ENCODE measurements at places on chromosomes 6 and 20. TPM values are rescaled to one million over a fixed set of nuclear protein-coding genes. Genes with fewer than 3 reads are reported as not detected.

DNA sequence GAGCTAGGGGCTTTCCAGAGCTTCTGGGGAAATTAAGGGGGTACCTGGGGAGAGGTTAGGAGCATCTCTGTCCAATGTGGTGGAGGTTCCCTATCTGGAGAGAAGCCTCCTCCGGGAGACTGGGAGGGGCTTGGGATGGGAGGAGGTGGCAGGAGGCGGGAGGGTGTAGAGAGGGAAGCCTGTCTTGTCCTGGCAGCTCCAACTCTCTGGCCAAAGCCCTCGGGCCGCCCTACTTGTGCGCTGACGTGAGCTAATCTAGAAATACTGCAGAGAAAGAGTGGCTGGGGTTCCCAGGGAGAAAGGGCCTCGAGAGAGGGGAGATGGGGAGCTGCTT is 1.6 kb upstream of the SLC32A1 start:
- DNase-seq, result no peak

GRCh38 chr20:23534801-23535593 is 33.3 kb downstream of the CST9L start:
- no peak for DNase-seq

DNA sequence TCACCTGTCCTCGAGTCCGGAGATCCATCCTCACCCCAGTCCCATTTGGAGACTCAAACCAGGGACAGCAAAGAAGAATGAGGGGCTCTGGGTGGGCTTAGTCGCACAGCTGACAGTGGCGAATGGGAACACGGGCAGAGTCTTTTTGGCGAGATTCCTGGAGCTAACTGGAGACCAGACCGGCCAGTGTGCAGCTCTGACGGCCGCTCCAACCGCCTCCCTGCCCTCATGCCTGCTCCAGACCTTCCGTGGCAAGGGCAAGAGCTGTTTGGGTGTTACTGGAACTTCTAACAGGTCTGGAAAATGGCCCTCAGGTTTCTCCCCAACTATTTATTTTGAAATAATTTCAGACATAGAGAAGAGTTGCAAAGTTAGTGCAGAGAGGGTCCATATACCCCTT is 75.6 kb downstream of the IRF4 start:
- DNase-seq, result no peak

GRCh38 chr6:42140032-42140431 is 2.4 kb downstream of the C6orf132 start:
- no peak for DNase-seq

DNA sequence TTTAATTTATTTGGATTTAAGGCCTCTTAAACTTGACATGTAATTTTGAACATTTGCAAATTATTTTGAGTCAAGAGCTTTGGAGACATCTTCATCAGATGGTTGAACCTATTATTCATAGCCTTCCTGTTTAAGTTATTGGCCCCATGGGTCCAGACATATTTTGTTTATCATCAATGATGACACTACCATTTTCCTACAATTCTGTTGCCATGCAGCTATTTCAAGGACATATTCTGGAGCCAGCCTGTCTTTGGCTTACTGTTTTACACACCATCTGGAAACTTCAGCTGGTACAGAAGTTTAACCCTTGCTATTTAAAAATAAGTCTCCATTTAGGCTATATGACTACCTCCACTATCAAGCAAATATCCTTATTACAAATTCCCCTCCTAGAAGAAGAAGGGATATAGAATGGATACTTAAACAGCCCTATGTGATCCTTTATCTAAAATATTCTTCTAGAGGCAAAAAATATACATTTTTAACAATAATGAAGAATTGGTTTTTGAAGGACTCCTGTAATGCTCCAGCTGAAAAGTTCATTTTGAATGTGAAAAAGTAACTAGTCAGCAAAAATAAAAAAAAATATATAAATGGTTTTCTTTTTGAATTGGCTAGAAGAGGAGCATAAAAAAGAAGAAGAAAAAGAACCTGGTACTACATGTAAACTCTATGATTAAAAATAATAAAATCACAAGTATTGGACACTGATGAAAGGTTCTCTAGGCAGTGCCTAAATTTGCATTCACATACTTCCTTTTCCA is 544.0 kb upstream of the HS3ST5 start:
- no peak for DNase-seq

GRCh38 chr6:6125495-6125894 is 118.8 kb upstream of the NRN1 start:
- DNase-seq, result no peak

DNA sequence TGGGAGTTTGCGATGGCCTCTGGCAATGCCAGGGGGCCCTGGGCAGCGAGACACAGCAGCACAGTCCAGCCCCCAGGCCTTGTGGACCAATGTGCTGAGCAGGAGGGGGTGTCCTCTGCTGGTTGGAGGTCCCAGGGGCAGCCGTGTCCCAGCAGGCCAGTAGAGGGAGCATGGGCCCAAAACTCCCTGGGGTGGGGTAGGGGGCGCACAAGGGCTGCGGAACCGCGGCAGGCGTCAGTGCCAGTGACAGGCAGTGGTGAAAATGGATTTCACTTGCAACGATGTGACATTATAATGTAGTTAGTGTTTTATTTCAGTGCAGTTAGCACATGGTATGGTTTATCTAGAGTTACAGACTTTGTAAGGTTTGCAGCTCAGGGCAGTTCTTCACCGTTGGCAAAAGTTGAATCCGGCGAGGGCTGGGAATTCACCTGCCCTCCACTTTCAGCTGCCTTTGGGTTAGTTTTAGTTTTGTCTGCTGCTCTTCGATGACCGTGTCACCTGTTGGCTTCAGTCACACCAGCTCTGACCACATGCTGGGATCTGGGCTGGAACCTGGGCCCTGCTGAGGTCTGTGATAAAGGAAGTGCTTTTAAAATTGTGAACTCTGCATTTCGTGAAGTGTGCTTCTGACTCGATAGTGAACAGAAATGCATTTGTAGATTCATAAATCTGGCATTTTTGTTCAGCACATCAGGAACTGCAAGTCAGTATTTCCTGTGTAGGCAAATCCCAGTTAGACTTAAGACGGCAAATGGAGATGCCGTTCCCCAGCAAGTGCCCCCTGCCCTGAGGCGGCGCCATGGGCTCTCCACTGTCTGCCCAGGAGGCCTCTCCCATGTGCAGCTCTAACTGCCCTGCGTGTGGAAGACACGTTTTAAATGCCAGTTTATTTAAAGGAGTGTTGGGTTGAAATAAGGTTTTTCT is 46.8 kb downstream of the PYGB start:
- DNase-seq, result no peak

DNA sequence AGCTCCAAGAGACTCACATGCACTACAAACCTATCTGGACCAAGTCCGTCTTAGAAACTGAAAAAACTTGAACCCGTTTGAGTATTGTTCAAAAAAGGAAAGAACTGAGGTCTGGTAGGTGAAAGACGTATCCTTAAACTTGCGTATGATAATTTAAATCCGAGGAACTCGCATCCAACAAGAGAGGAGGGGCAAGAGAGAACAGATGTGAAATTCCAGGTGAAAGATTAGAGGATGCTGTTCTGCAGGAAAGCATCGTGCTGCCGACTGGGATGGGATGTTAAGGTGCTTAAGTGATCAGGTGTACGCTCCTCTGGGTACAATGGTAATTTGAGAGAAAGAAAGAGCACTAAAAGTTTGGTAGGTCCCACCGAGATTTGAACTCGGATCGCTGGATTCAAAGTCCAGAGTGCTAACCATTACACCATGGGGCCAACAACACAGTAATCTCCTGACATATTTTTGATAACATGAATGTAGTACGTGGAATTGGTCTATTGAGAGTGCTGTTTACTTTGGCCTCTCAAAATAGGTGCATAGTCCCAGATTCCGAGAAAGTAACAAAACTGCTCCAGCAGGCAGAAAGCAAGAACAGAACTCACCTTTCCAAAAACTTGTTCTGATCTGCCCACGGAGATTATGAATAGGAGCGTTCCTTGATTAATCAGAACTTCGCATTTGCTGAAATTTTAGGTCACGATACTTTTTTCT is 53.5 kb upstream of the BTN3A2 start:
- DNase-seq, result no peak

GRCh38 chr6:109308018-109308492 is 74.2 kb downstream of the CD164 start:
- DNase-seq, result no peak

DNA sequence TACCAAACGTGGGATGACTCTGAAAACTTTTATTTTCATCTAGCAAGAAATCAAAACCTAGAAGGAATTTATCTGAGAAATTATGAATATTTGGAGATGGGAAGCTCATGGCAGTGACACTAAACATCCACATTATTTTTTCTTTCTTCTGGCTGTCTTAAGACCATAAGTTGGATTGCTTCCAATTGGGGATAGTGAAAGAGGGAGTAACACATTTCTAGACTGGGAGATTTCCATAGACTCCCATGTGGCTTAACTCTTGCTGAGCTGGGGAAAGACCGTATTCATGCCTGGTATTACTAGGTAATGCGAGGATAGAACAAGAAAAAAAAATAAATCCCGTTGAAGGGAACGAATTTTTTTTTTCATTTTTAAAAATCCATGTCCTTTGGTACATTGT is 120.0 kb downstream of the UTRN start:
- no peak for DNase-seq

GRCh38 chr6:141526985-141527384 is 605.7 kb upstream of the GJE1 start:
- no peak for DNase-seq

- DNase-seq, result no peak
Observed at GRCh38 chr6:135498185-135498841, 773 bp upstream of the AHI1 start.

The CDC5L gene
- 22.5 TPM for total RNA-seq

- no peak for DNase-seq
Observed at GRCh38 chr6:81241126-81242041, 511.1 kb downstream of the TENT5A start.

DNA sequence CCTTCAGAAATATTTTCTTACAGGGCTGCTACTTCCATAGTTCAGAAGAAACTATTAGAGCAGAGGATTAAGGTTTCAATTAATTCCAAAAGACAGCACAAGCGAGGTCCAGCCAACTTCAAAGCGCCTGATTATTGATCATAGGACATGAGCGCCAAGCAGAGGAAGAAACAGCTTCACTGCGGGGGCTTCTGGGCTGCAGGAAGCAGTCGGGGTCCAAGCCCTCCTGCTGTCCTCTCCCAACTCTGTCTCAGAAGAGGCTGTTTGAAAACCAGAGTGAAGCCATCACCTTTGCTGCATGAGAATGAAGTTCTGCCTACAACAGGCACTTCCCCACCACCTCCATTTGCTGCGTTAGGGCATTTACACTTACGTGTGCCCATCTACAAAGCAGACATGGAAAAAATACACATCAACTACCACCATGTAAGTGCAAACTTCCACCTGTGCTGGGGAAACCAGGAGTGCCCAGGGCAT is 23.9 kb downstream of the SUMO4 start:
- DNase-seq, result no peak

DNA sequence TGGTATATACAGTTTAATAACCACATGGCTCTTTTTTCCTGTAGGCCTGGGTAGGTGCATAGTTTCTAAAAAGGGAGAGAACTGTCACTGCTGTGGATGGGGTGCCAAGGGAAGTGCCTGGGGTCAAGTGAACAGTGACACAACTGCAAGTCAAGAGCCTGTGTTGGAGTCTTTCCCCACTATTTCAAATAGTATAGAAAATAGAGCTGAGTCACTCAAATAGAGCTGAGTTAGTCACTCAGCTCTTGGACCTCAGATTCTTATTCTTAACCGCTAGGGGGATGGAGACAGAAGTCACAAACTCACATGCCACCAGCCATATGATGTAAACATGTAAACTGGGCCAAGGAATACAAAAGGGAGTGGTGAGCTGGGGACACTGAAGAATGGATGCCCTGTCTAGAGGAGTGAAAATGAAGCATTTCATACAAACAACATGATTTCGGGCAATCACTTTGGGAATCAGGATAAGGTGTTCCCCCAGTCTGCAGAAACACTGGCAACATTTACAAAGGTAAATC is 2.1 kb downstream of the NQO2 start:
- no peak for DNase-seq

DNA sequence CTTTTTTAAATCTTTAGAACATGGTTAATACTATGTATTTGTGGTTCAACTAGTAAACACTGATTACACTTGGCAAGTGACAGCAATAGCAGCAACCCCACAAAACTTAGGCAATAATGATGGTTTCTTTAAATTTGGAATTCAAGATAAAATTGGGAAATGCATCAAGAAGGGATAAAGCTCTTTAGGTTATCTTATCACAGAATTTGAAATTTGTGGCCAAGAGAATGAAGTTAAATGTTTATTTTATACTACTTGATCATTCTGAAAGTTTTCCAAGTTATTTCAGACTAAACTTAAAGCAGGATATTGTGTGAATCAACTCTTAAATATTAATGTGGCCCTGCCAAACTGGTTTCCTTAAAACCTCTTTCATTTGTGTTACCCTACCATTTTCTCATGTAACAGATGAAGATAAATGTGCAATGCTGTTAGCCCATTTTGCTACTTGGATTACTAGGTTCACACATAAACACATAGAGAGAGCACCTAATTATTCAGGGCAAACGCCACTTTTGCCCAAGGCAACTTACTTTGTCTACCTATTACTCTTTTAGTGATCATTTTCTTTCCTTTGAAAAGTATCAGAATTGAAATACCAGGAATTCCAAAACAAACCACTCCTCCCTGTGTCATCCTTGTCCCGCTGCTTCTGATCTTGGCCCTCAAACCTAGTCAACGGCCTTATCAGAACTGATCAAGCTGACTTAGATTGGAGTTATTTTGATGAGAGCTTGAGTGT is 186.7 kb upstream of the TENT5A start:
- no peak for DNase-seq

DNA sequence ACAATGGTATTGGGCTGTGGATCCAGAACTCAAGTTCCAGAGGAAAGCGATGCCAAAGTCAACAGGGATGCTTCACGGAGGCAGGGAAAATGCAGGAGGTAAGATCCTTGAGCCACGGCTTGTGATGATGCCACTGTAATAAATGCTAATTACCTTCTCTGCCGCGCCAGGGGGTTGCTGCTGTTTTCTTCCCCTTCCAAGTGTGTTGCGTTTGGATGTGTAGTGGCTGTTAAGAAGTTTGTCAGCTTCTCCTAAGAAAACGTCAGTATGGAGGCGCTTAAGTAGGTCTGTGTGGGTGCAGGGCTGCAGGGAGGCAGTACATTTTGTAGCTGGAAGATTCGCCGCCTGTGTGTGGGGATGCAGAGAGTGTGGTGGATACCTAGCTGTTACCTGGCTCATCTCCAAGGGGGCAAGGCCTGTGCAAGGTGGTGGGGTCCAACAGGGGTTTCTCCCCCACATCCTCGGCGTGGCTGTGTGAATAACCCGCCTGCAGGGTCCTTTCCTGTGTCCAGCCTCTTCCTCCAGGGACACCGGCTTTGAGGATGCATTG is 318.7 kb downstream of the CDH4 start:
- DNase-seq, result no peak

GRCh38 chr20:45288860-45289259 is 17.8 kb upstream of the RBPJL start:
- DNase-seq, result no peak

GRCh38 chr20:4192378-4193068 is 177.2 kb upstream of the RNF24 start:
- no peak for DNase-seq

GRCh38 chr6:3228771-3229565 is 1.5 kb upstream of the TUBB2B start:
- no peak for DNase-seq
